ENCODE measurements at places on chromosomes 2 and 18. TPM values are rescaled to one million over a fixed set of nuclear protein-coding genes. Genes with fewer than 3 reads are reported as not detected.

DNA sequence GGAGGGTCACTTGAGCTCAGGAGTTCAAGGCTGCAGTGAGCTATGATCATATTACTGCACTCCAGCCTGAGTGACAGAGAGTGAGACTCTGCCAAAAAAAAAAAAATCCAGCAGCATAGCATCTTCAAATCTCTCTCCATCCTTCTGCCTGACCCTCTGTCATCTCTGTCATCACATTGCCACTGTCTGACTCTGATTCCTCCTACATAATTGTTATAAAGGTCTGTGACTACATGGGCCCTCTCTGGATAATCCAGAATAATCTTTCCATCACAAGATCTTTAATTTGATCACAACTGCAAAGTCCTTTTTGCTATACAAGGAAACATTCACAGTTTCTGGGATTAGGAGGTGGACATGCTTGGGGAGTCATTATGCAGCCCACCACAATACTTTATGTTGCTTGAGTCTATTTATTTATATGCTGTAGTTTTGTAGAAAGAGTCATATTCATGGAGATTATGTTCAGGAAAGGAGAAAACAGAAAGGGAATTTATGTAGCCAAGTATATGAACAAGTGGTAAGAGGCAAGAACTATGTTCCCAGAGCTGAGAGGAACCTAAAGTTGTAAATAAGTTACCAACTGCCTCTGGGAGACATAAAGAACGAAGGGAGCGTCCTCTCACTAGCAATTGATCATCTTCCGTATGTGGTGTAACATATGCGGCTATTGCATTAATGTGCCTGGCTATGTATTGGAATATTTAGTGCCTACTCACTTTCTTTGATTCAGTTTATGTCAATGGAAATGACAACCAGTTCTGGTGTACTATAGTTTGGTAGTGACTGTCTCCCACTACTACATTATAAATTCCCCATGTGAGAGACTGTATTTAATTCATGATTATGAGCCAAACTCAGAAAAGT, 21.5 kb downstream of the RND3 start:
- no peak for DNase-seq

The ADD2 gene
- polyA plus RNA-seq: 34.6 TPM

DNA sequence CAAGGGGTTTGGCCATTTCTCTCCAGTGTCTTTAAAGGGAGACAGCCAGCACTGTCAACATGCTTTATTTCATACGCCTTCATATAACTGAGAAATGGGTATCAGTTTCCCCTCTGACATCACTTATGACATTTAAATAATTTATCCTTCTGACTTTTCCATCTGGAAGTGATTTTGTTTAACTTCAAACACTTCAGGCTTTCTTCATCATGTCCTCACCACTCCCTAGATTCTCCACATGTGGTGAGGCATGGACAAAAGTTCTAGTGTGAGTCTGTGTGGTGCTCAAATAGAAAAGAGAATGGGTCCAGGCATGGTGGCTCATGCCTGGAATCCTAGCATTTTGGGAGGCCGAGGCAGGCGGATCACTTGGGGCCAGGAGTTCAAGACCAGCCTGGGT, 158.6 kb downstream of the TXNL1 start:
- no peak for DNase-seq

GRCh38 chr2:218743068-218743467, 32.4 kb downstream of the TTLL4 start:
- no peak for DNase-seq

The GPR35 gene
- 0.21 TPM for polyA plus RNA-seq

- DNase-seq: no peak
Measured at GRCh38 chr2:219967247-219968245, 340.1 kb downstream of the SLC4A3 start.

DNA sequence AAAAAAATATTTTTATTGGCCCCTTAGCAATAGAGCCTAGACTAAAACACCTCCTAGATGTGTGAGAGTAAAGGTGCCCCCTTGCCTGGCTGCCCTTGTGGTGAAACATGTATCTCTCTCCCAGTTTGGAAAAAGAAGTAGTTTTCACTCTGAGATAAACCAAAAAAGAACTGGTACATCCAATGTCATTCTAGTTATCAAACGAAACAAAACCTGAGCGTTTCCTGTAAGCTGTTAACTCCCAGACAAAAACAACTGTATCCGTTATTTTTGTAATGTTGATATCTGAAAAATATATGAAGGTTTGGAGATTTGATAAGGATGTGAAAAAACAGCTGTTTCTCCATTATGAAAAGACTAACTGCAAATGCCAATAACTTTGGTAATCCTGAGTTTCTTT, 24.3 kb downstream of the HEATR5B start:
- no peak for DNase-seq

DNA sequence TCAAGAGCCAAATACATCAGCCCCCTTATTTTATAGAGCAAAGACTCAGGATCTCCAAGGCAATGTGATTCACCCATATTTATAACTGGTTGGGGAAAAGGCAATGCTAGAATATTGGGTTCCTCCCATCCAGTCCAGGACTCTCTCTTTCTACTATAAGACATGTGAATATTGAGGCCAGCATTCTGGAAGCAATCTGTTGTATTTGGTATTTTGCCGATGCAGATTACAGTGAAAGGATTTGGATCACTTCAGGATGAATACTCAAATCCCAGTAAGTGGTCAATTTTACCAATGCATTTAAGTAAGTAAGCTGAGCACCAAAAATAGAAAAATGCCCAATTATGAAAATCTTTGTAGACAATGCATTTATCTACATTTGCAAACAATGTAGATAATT, 1834.7 kb upstream of the PIK3C3 start:
- DNase-seq: no peak

- DNase-seq: no peak
Measured at GRCh38 chr2:178666458-178666857, 140.8 kb downstream of the TTN start.

DNA sequence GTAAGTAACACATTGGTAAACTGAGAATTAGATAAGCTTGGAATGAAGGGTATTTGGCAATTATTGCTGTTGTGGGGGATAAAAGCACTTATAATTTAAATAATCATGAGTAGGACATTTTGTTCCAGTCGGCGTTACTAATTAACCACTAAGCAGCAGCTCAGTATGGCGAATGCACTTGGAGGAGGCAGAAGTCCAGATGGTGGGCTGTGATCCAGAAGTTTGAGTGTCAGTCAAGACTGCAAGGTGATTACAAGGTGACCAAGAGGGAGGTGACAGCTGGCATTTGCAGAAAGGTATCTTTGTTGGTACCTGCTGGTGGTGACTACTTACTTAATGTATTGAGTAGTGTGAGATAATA, 643.6 kb upstream of the FAM98A start:
- DNase-seq: no peak

DNA sequence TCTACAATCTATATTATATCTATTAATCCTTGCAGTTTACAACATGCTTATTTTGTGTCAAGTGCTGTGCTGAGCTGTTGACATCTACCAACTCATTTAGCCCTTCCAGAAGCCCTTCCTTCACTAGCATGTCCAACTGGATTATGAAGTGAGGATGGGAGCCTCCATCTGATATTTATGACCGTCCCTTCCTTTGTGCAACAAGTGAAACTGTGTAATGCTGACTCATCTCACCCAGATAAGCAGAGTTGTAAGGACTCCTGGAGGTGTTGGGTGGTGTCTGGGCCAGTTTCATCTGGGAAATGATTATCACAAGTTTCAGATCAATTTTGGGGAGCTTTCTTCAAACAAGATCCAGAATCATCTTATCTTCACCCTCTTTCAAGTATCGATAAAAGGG, 156.6 kb upstream of the ETAA1 start:
- DNase-seq: no peak

DNA sequence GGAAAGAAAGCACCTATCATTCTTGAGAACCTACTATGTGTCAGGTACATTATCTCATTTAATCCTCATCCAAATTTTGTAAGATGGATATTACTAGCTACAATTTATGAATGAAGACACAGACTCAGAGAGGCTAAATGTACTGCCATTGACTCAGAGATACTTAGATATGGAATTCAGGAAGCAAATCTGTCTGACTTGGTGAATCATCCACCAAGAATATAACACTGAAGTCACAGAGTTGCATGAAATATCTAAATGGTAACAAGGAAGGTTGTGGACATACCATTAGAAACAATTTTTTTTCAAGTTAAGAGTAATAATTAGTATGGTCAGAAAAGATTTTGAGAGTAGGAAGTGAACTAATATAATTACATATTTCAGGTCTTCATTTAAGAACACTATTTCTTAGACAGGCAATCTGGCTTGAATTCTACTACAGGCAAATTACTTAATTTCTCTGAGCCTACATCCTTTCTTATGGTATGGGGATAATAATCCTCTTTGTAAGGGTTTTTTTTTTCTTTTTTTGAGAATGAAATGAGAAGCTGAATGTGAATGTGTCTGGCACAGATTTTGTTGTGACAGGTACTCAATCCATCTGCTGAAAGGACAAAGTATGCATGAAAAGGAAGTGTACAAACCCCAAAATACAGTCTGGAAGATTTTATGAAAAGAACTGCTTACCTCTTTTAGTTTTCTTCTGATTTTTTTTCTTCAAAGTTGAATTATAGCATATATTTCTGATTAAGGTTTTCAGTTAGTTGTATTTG, 14.8 kb upstream of the C2orf66 start:
- DNase-seq: no peak

GRCh38 chr2:88831792-88832248, 140.3 kb downstream of the RPIA start:
- DNase-seq: peak; percentile 96

The GDF7 gene
- polyA plus RNA-seq: 0.19 TPM

DNA sequence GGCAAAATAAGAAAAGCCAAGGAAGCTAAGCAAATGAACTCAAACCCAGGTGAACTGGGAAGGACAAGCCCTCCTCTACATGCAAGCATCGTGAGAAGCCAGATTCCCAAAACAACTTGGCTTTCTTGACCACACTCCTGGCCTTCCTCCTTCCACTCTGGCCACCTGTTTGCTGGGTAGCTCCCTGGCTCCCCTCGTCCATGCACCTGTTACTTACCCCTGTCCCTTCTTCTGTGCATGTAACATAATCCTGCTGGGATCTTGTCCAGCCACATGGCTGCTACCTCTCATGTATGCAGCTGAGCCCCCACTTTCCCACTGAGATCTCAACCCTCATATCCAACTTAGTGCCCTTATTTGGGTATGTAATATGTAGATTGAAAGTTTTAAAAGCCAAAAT, 121.6 kb downstream of the MYO5B start:
- no peak for DNase-seq

DNA sequence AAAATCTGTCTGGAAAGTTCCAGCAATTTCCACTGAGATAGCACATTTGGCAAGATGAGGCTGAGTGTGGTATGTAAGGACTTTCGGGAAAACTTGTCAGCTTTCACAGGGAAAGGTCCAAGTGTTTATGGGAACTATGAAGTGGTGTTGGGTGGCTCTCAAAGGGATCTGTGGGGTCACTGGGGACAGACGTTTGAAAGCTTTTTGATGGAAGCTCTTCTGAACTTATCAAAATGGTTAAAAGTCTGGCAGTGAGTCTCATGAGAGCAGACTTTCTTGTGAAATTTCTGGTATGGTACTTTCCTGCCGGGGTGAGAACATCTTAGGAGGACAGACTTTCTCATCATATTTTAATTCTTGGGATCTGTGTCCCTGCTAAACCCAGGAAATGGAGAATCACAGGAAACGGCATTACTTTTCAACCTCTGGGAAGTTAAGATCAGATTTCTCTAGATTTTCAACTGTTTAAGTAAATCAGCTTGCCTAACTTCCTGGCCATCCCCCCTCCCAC, 546.3 kb upstream of the ZEB2 start:
- no peak for DNase-seq

- DNase-seq: no peak
Measured at GRCh38 chr18:36692921-36693332, 135.9 kb downstream of the TPGS2 start.

Data from GM23338 (cell line).